ENCODE measurements at places on chromosomes 2 and 18.

DNA sequence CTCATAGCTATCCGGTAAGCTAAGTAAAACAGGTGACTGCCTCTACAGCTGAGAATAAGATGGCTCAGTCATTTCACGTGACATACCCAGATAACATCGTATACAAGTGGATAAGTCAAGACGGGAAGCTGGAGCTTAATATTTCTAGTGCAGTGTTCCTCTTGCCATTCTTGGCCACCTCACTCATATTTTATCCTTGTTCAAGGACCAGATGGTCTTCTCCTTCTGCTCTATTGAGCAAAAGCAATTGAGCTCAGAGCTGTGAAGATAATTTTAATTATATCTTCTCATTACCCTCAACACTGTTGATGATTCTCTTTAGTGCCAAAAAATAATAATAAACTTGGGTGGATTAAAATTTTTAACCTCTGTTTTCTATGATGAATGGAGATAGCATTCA, 201.1 kb downstream of the DCC start:
- no peak for DNase-seq

DNA sequence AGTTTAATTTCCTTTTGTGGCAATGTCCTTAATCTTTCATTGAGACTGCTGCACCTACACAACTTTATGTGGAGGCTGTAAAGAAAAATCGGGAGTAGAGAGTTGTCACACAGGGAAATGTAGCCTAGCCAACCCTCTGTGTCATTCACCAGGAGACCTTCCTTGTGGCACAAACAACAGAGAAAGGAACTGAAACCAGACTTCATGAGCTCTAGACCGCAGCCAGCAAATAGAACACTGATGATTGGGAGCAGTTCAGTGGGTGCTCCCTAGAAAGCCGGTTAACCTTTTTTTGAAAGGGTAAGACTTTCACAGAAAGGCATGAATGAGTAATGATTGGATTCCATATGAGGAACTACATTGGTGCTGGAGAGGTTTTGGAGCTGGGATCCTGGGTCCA, 1752.4 kb upstream of the CELF4 start:
- no peak for DNase-seq

- DNase-seq, result no peak
Observed at GRCh38 chr2:238855891-238856580, 8.2 kb downstream of the TWIST2 start.

DNA sequence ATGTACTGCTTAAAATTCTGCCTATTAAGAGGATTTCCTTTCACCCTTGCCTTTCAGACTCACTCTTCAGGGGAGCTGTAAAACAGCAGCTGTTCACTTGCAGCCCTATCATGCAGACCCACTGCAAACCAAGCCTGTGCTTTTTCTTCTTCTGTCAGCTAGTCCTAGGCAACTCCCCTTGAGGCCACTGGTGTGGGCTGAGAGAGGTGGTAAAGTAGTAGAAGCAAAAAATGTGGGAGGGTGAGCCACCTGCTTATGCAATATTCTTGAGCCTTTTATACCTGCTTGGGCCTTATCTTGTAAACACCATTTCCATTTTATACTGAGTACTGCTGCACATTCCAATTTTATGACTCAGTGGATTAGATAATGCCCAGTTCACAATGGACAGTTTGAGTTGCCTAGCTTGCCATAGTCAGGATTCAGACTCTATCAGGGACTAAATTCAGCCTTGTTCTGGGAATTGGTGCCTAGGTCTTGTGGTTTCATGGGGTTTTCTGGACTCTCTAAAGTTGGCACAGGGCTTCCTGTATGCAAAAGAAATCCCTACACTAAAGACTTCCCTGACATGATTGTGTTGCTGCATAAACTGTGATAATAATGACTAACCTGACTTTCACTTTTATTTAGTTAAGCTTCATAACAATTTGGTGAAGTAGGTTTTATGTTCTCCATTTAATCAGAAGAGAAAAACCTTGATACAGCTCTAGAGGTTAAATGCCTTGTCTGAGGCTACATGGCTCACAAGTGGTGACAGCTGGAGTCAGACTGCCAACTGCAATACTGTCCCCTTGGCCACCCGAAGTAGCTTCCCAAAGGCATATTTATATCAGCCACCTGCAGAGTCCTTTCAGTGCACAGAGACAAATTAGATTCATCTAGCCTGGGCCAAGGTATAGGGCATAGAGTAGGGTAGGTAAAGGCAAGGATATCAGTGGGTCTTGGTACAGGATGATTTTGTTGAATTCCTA, 47.4 kb upstream of the KDM3A start:
- DNase-seq, result peak; percentile 52

- no peak for DNase-seq
Observed at GRCh38 chr2:178250429-178250828, 56.1 kb downstream of the OSBPL6 start.

DNA sequence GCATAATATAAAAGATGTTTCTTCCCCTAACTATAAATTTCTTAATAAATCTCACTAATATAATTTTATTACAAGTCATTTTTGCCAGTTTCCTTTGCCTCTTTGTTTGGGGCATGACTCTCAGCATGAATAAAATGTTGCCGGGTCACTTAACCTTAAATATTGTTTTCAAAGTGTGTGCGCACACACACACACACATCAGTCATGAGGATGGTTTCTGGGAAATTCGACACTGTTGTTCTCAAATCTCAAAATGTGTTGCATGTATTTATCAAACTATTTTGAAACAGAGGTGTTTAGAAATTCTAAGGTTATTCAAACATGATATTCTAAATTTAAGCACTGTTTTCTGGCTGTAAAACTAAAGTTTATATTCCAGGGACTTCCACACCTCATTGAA, 31.5 kb downstream of the FAP start:
- DNase-seq, result no peak

DNA sequence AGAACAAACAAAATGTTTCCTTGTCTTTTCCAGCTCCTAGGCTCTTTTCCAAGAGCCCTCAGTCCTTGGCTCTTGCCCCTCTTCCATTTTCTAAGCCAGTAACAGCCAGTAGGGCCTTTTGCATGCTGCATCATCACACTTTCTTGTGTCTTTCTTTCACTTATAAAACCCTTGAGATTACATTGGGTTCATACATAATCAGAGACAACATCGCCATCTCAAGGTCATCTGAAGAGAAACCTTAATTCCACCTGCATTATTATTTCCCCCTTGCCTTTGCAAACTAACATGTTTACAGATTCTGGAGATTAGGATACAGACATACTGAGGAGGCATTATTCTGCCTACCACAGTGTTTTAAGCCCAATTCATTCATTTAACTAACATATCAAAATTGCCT, 697.3 kb downstream of the TRIB2 start:
- no peak for DNase-seq

DNA sequence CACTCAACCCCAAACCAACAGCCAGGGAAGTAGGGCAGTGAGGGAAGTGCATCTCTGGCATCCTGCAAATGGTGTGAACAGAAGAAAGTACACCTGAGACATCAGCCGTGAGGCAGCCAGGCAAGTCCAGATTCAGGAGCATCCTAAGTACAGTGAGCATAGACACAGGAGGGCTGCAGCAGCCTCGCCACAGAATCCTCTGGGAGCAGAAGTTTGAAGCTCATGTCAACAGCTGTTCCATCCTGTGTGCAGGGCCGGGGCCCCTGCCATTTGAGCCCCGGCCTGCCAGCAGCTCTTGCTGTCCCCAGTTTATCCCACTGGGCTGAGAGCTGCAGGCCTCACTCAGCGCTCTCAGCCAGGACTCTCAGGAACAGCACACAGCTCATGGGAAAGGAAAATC, 14.5 kb downstream of the LOXHD1 start:
- no peak for DNase-seq

DNA sequence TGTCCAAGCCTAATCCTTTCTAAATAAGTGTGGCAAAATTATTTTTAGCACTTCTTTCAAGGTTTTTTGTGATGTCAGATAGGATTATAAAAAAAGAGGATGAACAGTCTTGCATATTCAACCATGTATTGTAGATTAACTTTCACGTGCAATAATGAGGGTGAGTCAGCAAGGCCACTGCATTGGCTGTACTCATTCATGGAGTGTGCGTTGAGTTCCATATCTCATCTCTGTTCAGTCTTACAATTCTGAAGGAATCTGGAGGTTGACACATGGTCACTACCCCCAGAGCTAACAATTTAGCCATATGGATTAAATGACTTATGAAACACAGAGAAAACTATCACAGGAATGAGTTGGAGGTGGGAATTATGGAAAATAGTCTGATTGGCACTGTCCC, 810.5 kb downstream of the SLC4A3 start:
- DNase-seq, result no peak

DNA sequence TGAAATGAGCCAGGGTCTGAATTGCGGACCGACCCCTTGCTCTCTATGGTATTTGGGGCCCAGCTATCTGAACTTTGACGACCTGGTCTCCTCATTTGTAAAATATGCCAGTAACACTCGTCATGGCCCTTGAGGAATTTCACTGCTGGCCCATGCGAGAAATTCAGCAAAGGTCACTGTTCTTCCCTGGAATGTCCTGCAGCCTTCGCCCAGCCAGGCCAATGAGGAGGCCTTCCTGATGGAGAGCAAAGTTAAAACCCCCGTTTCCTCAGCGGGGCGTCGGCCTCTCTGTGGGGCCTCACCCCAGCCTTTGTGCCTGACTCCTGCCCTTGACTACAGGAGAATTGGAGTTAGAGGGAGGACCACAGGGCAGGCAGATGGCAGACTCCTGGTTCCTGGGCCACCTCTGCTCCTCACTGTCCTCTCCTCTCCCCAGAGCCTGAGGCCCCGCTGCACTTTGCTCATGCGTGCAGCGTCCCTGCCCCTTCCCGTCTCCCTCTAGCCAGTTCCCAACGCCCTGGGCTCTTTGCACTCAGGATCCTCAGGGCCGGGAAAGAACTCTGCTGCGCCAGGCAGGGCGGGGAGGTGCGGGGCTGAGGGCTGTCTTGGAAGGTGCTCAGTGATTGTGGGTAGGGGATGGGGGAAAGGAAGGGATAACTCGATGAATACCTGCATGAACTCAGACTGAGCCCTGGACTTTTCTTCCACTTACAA, 257.0 kb upstream of the RAB6C start:
- DNase-seq, result no peak

- no peak for DNase-seq
Observed at GRCh38 chr2:4357121-4357520, 653.7 kb downstream of the DCDC2C start.

DNA sequence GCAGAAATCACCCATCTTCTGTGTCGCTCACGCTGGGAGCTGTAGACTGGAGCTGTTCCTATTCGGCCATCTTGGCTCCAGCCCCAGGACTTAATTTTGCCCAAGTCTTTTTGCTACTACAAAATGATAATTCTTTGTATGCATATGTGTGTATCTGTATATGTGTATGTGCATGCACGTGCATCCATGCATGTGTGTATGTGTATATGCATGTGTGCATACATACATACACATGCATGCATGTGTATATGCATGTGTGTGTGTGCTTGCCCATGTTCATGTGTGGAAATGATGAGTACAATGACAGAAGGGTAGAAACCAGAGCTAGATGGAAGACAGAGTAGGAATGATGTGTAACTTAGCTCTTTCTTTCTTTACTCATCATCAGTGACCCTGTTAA, 497.9 kb upstream of the SPRED2 start:
- no peak for DNase-seq

DNA sequence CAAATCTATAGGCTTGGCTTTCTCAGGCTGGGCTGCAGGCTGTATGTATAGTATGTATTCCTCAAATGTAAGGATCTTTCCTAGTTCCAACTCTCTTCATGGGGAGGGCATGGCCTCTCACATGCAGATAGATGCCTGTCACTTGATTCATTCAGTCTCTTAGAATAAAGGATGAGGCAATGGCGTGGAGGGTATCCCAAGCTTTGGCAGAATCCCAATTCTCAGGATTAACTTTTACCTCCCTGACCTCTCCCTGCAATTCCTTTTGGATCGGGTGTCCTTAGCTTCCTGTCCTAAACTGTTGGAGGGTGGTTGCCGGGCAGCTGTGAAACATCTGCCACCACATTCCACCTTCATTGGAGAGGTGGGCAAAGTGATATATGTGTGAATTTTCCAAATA, 80.3 kb downstream of the INSIG2 start:
- no peak for DNase-seq

DNA sequence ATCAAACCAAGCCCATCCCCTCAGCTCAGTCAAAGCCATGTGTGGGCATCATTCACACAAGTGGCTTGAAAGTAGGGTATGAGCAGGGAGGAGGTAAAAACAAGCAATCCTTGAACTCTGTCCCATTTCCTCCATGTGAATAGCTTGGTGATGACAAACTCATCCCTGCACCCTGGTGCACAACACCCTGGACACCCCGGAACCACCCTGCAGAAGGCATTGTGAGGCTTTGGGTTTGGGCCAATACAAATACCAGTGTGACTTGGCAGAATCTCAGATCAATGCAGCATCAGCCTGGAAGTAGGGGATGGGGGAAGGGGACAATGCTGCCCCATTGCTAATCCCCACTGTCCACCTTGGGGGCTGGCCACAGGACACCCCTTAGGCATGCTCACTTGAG, 28.6 kb downstream of the TGFA start:
- no peak for DNase-seq

DNA sequence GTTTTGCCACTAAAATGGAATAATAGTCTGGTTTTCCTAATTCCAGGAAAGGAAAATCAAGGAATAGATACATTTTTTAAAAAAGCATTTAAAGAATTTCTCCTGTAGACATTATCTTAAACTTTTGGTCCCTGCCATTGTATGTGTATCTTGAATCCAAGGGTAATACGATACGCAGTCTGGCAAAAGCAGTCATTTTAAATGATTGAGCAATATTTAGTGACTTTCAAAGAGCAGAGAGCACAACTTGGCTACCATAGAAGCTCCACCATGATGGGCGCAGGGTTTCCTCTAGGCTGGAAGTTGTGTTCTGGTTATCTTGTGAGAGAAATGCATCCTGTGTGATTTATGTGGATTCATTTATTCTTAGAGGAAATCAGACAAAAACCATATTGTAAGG, 92.9 kb downstream of the NEDD4L start:
- DNase-seq, result no peak

GRCh38 chr18:62751341-62751821, 36.0 kb downstream of the PHLPP1 start:
- DNase-seq, result no peak

GRCh38 chr18:45627204-45627526, 11.9 kb downstream of the SLC14A2 start:
- no peak for DNase-seq

Data from left ventricle myocardium superior (tissue), 1 donor.